ENCODE measurements at places on chromosomes 7 and 10. TPM values are rescaled to one million over a fixed set of nuclear protein-coding genes. Genes with fewer than 3 reads are reported as not detected.

- DNase-seq: no peak
These were observed 157.2 kb upstream of the KAT6B start for GRCh38 chr10:74669210-74669609.

DNA sequence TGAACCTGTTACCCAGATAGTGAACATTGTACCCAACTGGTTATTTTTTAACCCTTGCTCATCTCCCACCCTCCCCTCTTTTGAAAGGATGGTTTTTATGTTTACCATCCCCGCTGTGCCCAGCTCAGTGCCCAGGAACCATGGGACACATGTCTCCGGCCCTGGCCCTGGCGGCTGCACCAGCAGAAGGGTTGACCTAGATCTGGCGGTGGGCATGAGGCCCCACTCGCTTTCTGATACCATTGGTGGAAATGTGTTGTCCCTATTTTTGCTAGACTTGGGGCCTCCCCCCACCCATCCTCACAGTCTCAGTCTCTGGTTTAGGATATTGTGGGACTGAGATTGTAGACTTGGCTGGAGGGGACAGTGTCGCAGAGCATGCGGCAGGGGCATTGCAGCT is 11.9 kb downstream of the PFKFB3 start:
- no peak for DNase-seq

GRCh38 chr10:68561865-68562649 is 1.9 kb downstream of the TET1 start:
- peak; percentile 10 for DNase-seq

DNA sequence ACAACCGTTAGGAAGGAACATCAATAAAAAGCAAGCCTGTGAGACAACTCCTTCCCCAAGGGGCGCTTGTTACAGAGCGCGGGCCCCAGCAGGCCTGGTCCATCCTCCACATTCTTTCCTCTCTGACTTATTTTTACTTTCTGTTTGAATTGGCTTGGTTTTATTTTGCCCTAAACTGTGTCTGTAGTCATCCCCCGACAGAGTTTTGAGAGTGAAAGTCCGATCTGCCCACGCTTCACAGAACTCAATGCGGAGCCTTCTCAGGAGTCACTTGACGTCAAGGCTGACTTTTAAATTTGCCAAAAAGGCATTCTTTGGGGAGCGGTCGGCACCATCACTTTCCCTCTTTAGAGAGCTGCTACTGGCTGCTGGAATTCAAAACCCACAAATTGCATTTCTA is 150.1 kb upstream of the KLF6 start:
- DNase-seq: no peak

DNA sequence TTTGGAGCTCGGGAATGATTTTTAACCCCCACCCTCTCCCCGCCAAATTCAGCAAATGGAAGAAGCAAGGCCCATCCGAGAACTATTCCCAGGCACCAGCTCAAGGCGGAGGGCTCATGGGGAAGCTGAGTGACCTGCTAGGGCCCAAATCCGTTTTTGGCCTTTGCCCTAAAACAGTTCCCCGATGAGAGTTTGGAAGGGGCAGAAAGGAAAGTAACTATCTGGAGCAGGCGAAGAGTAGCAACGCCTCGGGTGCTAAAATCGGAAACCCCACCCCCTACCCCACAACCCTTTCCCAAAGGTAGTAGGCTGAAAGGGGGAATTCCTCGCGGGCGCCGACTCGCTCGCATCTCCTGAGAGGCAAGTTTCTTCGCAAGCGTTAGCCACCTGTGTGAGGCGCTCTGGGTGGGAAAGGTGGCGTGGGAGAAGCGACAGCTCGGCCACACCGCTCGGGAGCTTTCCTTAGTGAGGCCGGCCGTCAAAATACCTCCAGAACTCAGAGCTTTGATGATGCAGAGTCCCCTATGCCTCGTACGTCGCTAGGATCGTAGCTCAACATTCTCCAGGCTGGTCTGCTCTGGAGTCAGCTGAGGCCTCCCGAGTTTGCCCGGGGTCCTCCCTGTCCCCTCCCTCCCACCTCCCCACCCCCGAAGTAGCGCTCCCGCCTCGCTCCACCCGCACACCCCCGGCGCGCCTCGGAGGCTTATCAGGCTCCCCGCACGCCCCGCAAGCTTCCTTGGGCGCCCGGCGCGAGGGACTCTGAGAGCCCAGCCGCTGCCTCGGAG is 642 bp upstream of the PRKG1 start:
- DNase-seq: peak; percentile 17

- no peak for DNase-seq
These were observed 14.0 kb downstream of the PNPLA8 start for GRCh38 chr7:108511939-108512338.

OPN4 gene
- total RNA-seq: not detected

GRCh38 chr10:34674176-34674575 is 140.9 kb downstream of the PARD3 start:
- no peak for DNase-seq

NEBL gene
- total RNA-seq: 13.2 TPM

GRCh38 chr10:48192881-48193450 is 81.5 kb downstream of the FRMPD2 start:
- DNase-seq: no peak

SFTPA1 gene
- total RNA-seq: 0.22 TPM

DNA sequence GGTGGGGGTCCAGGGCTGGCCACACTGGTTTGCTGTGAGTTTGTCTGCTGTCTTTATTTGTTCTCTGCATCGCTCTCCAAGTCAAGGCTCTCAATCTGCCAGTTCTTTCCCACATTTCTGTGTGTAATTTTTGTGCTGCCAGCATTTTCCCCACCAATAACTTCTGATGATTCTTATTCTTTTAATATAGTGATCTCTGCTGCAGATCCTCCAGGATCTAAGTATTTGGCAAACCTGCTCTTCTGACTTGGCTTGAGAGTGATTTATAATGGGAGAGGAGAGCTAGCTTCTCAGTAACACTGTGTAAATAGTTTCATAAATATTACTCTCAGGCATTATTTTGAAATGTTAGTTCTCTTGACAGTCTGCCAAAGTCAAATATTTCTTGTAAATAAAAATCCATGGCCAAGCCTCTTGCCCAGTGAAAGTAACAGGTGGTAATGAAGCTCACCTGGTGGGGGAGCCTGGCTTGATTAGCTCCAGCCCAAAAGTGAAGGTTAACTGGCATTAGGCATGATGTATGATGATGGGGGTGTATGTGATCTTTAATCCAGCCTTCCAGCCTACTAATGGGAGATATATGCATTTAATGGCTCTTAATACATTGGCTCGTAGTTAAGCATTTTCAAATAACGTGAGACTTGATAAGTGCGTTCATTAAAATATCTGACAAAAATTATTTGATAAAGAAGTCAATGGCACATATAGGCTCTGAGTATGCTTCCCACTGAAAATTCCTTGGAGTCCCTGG is 1055.9 kb downstream of the KCNMA1 start:
- DNase-seq: no peak

- no peak for DNase-seq
These were observed 53.2 kb upstream of the TMEM273 start for GRCh38 chr10:49241385-49241784.

- DNase-seq: no peak
These were observed 362.9 kb downstream of the MAGI2 start for GRCh38 chr7:79090543-79090942.

DNA sequence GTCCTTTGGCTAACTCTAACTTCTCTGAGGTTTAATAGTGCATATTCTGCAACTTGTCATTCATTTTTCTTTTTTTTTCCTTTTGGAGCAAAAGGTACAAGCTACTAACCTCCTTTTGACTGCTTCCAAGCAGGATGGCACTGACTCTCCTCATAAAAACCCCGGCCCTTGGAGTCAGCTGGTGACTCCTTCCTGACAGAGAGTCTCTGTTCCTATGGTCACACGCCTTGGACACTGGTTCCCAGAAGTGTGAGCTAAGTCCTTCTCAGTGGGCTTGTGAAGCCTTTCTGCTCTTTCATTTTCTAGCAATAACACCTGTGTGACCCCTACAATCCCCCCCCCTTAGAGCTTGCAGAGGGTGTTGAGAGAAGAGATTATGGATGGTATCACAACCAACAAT is 21.7 kb downstream of the DOCK4 start:
- DNase-seq: no peak

GRCh38 chr10:130542761-130543160 is 406.6 kb downstream of the GLRX3 start:
- DNase-seq: no peak

GATAD1 gene
- 51.0 TPM for total RNA-seq

HPS6 gene
- total RNA-seq: 15.6 TPM

FAM241B gene
- total RNA-seq: 42.4 TPM

Measured in progenitor cell of endocrine pancreas (in vitro differentiated cells).